ENCODE measurements at places on chromosomes 7 and 10.

DNA sequence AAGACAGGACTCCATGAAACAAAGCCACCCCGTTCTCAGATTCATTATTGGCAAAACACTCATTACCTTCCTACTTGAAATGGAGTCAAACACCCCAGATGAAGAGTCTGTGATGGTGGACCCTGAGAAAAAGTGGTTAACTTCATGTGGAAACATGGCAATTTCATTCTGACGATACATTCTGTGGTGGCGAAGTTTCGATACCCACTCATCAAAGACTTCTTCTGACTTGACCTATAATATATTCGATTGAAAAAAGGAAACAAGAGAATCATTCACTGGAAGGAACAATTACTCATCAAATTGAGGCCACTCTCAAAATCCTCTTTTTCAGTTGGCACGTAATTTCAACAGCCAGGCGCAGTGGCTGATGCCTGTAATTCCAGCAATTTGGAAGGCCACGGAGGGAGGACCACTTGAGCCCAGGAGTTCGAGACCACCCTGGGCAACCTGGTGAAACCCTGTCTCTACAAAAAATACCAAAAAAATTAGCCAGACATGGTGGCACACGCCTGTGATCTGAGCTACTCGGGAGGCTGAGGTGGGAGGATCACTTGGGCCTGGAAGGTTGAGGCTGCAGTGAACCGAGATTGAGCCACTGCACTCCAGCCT is 108.8 kb upstream of the GSDME start:
- no peak for DNase-seq

GRCh38 chr7:80807166-80807900 is 111.5 kb downstream of the SEMA3C start:
- no peak for DNase-seq

DNA sequence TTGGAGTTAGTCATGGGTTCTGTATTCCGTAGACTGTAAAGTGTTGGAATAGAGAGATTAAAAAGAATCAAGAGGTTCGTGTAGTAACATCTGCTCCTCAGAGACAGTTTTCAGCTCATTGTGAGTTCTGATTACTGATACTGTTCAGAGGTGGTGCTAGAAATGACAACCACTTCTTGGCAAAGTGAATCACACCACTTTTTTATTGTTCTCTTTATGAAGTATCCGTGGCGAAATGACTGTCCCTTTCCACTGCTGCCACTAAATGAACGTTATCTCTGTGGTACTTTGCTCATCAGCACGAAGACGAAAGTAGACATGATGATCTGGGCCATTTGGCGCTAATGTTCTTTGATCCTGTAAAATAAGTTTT is 860 bp downstream of the RPP30 start:
- no peak for DNase-seq

- DNase-seq = no peak
Measured at GRCh38 chr10:62853710-62854109, 37.5 kb upstream of the EGR2 start.

- DNase-seq = no peak
Measured at GRCh38 chr10:30413996-30414576, 19.9 kb upstream of the MAP3K8 start.

GRCh38 chr7:116799916-116800315 is 62.5 kb upstream of the CAPZA2 start:
- no peak for DNase-seq

GRCh38 chr10:21888959-21889358 is 114.6 kb downstream of the DNAJC1 start:
- no peak for DNase-seq

DNA sequence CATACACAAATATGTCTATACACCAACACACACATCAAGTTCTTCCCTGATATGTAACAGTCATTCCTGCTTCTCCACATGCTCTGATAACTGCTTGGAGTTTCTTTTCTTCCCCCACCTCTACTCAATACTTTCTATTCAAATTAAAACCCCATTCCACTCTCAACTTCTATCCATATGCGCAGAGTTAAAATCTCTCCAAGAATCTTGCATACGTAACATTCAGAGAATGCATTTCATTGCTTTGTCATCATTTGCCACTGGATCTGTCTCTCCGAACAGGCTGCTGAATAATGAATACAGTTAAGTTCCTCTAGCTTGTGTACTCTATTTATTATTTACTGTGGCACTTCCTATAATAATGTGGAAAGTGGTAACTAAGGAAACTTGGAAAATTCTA is 68.8 kb downstream of the DGKB start:
- no peak for DNase-seq

- DNase-seq = no peak
Measured at GRCh38 chr7:147721962-147722830, 868.4 kb upstream of the C7orf33 start.

GRCh38 chr7:12584930-12585329 is 14.4 kb downstream of the SCIN start:
- no peak for DNase-seq

GRCh38 chr10:103423748-103424147 is 27.3 kb downstream of the PDCD11 start:
- DNase-seq = no peak

GRCh38 chr7:97506728-97507127 is 225.2 kb upstream of the TAC1 start:
- DNase-seq = no peak

DNA sequence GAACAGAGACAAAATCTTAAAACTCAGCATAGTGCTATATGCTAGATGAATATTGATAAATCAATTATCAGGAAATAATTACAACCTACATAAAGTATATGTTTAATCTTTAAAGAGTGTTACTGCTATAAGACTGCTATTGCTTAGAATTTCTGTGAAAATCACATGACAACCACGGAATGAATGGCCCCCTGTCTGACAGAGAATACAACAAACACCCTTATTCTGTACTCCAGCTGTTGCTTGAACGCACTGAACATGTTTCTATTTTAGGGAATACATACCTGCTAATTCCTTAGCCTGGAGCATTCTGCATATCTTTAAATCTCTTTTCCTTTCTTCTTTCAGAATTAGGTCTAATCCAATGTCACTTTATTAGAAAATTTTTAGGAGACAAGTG is 452.4 kb upstream of the PHF14 start:
- DNase-seq = no peak

GRCh38 chr10:2011106-2011716 is 273.9 kb upstream of the ADARB2 start:
- no peak for DNase-seq

GRCh38 chr7:159033956-159034355 is 110.7 kb downstream of the VIPR2 start:
- no peak for DNase-seq

- no peak for DNase-seq
Measured at GRCh38 chr10:103443475-103444185, 8.5 kb downstream of the CALHM2 start.

DNA sequence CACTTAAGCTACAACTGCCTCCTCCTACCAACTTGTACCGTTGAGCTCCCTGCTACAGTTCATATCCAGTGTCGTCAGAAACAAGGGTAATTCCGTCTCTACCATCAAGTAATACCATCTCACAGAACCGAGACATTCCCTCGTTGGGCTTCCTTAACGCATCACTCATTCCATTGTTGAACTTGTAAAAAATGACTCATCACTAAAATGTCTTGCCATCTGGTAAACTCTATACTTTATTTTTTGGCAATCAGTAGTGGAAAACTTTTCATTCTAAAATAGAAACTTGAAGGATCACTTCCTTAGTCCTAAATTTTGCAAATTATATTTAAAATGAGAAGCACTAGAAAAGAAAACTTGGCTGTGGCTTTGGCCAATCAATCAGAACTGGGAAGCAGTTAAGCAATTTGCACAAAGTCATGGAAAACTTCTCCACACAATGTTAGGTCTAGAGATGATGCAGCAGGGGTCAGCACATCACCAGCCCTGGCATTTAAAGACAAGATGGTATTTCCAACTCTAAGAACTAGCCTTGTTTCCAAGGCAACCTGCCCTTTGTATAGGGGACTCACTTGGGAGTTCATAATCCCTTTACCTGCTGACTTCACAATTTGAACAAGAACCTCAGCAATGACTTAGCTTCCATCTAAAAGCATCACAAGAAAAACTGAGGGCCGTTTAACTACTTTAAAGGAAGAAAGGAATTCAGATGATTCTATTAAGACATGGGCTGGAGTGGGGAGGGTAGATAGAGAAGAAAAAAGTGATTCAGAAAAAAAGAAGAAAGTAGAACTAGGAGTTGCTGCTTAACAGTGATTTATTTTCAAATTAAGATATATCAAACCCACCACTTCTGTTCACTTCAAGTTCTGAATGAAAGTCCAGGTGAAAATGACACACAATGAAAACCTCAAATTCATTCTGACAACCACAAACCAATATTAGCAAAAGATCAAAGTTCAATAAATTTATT is 288.1 kb downstream of the PARD3 start:
- DNase-seq = no peak

- no peak for DNase-seq
Measured at GRCh38 chr7:50436133-50436806, 13.9 kb downstream of the FIGNL1 start.

GRCh38 chr10:79260811-79261740 is 86.2 kb upstream of the PPIF start:
- DNase-seq = no peak

DNA sequence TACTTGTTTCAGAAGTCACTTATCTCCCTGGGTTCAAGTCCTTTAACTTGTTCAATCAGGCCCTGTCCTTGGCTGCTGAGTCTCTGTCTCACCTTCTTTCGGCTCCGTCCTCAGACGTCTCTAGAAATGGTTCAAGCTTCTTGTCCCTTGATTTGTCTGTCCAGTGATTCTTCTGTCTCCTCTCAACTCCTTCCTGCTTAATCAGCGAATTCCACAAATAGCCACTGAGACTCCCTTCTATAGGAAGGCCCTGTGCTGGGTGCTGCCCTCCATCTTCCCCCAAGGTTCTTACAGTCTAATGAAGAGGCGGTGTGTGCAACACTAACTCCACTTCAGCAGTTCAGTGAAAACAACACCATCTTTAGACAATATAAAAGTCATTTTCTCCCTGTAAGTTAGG is 12.7 kb downstream of the FAM241B start:
- no peak for DNase-seq

DNA sequence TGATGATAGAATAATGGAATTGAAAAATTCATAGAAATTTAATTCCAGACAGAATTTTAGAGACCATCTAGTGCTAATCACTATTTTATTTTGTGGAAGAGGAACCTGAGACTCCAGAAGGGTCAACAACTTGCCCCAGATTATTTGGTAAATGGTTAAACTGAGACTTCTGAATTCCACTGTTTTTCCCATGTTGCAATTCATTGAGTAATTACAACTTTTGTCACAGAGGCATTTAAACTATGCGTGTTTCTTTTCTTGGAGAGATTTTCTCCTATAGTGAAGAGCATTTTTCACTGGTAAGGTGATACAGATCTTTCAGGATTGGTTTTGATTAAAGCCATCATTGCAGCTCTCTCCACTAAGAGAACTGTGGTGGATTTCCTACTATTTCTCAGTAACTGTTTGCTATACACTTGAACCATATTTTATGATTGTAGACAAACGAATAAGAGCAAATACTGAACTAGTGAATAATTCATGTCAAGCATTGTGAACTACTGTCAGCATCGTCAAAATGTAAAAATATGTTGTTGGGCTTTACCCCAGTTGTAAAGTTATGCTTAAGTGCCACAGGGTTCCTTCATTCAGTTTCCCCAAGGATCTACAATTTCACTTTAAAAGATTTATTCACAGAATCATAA is 26.5 kb downstream of the LRGUK start:
- no peak for DNase-seq

GRCh38 chr10:81708929-81709328 is 166.1 kb upstream of the NRG3 start:
- DNase-seq = no peak

DNA sequence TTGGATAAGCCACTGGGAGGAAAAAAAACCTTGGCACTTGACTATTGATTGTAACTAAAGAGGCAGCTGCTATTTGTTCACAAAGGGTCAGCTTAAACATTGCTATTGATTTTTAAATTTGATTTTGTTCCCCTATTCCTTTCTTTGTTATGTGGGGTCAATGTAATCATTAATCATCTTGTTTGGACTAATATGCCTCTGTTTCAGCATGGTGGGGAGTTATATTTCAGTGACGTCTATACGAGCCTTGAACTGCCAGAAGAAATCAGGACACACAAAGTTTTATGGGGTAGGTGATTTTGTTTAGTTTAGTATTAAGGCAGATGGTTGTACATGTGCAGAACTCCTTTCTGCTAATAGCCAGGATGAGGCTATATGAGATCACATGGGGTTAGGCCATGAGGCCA is 7.5 kb downstream of the AS3MT start:
- no peak for DNase-seq

DNA sequence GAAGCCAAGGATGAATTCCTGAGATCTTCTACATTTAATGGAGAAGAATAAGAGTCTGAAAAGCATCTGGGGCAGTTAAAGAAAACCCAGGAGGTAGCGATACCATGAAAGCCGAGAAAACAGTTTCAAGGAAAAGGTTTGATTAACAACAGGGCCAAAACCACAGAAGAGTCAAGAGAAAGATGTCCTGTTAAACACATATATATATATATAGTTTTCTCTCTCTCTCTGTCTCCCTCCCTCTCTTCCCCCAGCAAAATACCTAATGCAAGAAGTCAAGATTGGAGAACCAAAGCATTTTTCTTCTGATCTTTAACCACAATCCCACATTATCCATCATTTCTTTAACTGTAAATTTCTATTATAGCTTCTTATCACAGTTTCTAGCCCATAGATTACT is 261.4 kb downstream of the SNX13 start:
- DNase-seq = no peak

Measured in vagina (tissue), 2 donors.